Fibroblast of upper back skin (primary cell): ENCODE measurements at places on chromosomes 11 and 22.
A peak's percentile ranks its signal among the peaks of the same experiment; 100 is the strongest.

- DNase-seq, result no peak
Measured at GRCh38 chr22:23678133-23678532, 12.7 kb upstream of the RGL4 start.

GRCh38 chr11:75582895-75583717, 21.1 kb downstream of the SERPINH1 start:
- DNase-seq, result peak; percentile 82

DNA sequence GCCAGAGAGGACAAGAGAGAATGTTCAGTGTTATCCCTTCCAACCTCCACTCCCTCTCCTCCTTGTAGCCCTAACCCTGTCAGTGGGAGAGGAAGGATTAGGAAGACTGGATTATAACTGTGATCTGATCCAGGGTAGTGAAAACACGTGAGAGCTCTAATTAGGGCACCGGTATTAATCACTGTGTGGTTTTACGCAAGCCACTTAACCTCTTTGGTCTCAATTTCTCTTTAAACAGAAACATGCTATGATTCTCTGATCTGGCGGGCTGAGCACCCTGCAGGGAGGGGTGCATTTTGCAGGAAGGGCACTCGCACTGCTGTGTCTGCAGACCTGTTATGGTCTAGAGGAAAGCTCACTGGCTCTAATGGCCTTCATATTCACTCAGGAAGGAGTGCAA, 11.5 kb downstream of the RPL27A start:
- DNase-seq, result no peak

DNA sequence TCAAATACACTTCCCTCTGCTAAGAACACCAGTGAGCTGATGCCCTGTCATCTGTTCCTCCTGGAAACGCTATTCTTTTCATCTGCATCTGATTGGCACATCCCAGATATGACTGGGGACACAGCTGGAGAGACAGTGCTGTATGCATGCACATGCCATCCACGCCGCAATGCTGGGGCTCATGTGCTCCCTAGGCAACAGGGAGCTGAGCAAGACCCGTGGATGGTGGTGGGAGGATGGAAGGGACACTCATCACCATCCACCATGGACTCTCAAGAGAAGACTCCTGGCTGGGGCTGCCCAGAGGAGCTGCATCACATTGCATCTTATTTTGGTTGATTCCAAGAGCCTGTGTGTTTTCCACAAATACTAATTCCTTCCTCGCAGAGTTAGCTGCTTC, 534.9 kb downstream of the OPCML start:
- no peak for DNase-seq

DNA sequence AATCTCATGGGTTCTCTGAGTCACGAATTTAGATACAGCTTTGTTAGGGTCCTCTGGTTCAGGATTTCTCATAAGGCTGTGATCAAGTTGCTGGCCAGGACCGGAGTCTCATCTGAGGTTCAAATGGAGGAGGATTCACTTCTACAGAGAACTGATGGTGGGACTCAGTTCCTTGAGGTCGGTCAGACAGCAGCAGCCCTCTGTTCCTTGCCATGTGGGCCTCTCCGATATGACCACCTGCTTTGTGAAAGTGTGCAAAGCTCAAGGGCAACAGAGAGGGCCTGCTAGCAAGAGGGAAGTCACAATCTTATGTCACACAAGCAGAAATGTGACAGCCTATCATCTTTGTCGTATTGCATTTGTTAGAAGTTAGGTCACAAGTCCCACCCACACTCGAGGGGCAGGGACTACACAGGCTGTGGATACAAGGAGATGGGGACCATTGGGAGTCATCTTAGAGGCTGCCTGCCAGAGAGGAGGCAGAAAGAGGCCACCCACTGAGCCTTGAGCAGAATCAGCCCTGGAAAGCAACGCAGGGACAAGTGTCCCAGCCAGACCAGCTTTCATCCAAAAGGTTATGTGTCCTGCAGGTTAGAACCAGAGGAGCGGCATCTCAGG, 34.5 kb downstream of the RPUSD4 start:
- DNase-seq, result no peak

GRCh38 chr11:120337355-120338106, 1.3 kb downstream of the ARHGEF12 start:
- peak; percentile 20 for DNase-seq

- DNase-seq, result peak; percentile 7
Measured at GRCh38 chr11:69801513-69802335, 17.5 kb downstream of the FGF3 start.

DNA sequence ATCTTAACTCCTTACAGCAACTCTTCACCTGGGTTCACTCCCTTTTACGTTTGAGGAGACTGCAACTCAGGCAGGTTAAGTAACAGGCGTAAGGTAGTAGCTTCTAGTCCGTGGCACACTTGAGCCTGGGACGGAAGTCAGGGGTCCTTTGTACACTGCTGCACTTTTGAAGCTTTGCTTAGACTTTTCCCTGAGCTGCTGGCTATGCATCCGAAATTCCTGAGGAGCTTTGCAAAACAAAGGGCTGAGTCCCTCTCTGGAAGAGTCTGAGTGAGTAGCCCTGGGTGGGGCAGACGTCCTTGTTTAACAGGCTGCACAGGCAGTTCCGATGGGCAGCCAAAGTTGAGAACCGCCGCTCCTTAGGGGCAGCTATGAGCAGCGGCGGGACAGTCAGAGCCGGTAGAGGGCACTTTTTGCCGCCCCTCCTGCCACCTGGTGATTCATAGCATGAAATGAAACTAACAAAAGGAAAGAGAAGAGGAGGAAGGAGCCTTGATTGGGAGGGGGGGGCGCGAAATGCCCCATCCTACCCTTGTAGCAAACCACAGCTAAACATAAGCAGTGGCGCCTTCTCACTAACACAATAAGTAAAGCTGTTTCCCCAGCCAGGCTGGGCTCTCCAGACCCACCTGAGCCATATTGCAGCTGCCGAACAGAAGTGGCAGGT, 1.4 kb downstream of the TMEM109 start:
- DNase-seq, result peak; percentile 43

- peak; percentile 86 for DNase-seq
Measured at GRCh38 chr11:19232910-19233503, 7.7 kb downstream of the E2F8 start.

DNA sequence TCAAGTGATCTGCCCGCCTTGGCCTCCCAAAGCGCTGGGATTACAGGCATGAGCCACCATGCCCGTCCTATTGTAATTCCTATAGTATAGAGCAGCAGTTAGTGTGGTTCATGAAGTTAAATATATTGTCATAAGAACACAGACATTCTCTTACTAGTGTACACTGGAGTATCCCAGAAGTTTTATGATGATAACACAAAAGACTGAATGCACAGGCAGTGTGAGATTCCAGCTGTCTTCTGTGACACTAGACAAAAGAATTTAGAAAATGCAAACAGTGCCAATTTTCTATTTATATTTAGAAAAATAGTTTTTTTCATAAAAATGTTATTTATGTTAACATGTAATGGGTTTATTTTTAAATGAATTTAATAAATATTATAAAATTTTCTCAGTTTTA, 39.4 kb upstream of the RBX1 start:
- DNase-seq, result peak; percentile 3

- no peak for DNase-seq
Measured at GRCh38 chr11:91308069-91308468, 916.5 kb upstream of the FAT3 start.

DNA sequence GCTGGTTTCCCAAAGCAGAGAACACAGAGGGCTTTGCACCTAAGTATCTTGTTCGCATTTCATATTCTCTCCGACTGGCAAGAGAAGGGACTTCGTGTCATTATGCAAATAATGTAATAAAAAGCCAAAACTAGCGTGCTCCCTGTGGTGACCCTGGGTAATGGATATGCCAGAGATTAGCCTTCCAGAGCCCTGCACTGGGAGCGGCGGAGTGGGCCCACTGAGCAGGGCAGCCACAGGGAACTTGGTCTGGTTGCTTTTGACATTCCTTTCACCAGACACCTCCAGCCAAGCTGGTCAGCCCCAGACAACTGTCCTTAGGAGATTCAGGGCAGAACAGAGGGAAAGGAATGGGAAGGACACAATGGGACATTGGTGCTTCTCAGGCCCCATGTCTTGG, 56.1 kb downstream of the FLI1 start:
- DNase-seq, result no peak

DNA sequence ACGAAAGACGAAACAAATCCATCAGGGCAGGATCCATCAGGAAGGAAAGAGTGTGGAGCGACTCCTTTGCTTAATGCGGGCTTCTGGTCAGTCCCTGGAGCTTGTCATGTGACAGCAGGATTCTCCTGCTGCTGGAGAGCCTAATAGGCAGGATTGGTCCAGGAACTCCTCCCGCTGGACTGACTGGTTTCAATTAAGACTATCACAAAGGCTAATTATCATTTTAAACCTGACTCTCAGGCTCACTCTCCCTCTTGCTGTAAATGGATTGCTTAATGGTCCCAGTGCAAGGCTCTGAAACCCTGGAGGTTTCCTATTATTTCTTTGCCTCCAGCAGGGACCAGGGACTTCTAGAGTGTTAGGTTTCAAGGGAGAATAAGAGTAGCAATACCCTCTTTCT, 493.8 kb downstream of the NTM start:
- DNase-seq, result no peak

DNA sequence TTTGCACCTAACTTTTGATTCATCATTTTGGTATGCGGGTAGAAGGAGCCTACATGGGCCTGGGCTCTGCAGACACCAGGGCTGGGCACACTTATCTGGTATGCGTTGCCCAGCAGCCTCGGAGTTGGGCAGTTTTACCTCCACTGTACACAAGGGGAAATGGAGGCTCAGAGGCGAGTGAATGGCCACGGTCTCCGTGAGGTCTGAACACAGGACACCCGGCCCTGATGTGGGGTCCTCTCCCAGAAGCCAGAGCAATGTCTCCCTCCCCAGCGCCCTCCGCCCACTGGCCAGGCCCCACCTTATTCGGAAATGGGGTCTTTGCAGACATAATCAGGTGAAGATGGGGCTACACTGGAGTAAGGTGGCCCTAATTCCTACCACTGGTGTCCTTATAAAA, 43.7 kb downstream of the OSBPL5 start:
- DNase-seq, result no peak

DNA sequence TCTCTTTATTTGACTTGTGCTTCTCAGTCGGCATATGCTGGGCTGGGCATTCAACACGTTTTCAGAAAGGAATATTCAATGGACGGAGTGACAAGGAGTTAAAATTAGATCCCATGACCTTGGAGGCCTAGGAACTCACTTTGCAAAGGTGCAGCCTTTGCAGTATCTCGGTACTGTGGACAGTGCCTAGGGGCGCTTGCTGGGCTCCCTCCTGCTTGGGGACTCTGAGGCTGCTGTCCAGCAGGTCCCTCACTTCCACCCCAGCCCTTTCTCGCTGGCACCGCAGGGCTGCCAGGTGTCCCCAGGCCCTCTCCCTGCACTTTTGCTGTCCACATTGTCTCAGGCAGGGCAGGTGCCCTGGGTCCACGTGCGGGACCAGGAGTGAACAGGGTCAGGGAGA, 255.5 kb upstream of the B3GAT1 start:
- DNase-seq, result no peak

- no peak for DNase-seq
Measured at GRCh38 chr11:63816166-63816565, 2.9 kb downstream of the SPINDOC start.

GRCh38 chr11:76644591-76644990, 26.0 kb downstream of the LRRC32 start:
- DNase-seq, result no peak

- DNase-seq, result no peak
Measured at GRCh38 chr11:87453531-87454089, 415.9 kb downstream of the TMEM135 start.

GRCh38 chr22:26697151-26697550, 39.8 kb downstream of the MIAT start:
- DNase-seq, result no peak

DNA sequence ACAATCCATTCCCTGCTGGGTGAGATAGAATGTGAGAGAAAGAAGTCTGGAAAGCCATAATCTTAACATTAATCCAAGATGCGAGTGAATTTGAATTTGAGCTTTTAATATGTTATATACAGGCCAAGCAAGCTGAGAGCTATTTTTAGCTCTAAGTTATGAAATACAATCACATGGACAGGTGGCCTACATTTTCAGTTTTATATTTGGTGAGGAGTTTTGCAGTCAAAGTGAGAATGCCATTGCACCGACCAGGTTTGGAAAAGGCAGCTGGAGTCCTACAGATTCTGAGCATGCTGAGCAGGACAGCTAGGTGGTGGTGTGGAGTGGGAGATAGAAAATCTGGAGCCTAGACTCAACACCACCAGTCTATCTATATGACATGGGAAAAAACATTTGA, 12.0 kb downstream of the OR5B21 start:
- DNase-seq, result no peak

GRCh38 chr22:19951346-19951745, 9.7 kb upstream of the TXNRD2 start:
- DNase-seq, result no peak

GRCh38 chr11:42025121-42025803, 565.8 kb upstream of the LRRC4C start:
- peak; percentile 56 for DNase-seq
